NCI-H69 (cell line): ENCODE measurements at places on chromosomes 13 and 19.
A peak's percentile ranks its signal among the peaks of the same experiment; 100 is the strongest.

GRCh38 chr19:50818859-50819472 is 4.6 kb downstream of the KLK1 start:
- DNase-seq: peak; percentile 46

GRCh38 chr13:20416223-20416745 is 109.4 kb downstream of the CRYL1 start:
- no peak for DNase-seq

GRCh38 chr13:23513455-23513854 is 56.8 kb upstream of the TNFRSF19 start:
- DNase-seq: no peak

GRCh38 chr19:1648920-1649541 is 3.4 kb downstream of the TCF3 start:
- DNase-seq: no peak

DNA sequence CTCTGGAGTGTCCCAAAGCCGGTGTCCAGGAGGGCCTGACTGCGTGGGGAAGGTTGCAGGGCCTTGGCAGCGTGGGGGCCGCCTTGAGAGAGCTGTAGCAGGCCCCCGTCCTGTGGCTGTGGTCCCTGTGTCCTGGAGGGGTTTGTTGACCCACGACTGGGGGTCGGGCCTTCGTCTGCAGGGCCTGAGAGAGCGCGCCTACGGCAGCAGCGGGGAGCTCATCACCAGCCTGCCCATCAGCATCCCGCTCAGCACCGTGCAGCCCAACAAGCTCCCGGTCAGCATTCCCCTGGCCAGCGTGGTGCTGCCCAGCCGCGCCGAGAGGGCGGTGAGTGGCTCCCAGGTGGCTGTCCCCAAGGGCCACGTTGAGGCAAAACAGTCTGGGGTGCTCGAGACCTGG is 18.5 kb downstream of the PLEKHJ1 start:
- no peak for DNase-seq

DNA sequence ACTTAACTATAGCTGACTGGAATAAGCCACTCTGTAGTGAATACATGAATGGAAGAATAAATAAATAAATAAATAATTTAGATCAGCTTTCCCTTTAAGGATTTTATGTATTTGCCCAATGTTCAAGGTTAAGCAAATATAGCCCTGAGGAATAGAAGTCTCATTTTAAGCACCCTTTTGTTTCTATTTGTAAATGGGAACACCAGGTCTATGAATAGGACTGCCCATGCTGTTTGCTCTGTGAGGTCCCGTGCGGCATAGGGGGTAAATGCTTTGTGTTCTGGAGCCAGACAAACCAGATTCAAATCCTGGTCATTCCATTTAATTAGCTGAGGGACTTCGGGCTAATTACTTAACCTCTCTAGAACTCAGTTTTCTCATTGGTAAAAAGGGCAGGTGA is 29.3 kb downstream of the CBY2 start:
- peak; percentile 70 for DNase-seq

DNA sequence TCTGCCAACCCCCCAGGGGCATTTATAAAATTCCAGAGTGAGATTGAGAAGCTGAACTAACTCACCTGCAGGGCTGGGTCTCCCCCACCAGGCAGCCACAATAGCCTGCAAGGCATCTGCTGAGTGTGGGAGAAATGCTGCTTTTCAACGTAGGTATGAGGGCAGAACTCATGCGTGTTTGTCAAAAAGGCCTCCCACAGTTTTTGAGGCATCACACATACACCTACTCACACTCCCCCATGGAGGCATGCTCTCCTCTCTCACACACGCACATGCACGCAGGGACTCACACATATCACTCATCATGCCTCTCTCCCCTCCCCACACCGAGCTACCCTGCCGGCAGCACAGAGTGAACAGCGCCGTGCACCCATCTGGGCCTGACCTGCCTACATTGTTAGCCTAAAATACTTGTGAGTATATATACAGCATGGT is 390.5 kb downstream of the FGF9 start:
- peak; percentile 92 for DNase-seq

DNA sequence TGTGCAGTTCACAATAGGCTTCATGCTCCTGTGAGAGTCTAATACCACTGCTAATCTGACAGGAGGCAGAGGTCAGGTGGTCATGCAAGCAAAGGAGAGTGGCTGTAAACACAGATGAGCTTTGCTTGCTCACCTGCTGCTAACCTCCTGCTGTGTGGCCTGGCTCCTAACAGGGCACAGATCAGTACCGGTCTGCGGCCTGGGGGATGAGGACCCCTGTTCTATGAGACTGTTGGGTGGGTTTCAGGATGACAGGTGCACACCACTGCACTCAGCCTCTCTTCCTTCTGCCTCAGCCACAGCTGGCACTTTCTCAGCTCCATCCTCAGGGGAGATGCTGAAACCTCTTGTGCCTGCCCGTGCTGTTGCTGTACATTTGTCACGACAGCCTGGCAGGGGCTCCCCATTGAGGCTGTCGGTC is 9.7 kb downstream of the CLEC4G start:
- DNase-seq: peak; percentile 61

- no peak for DNase-seq
These were observed 65.4 kb upstream of the ZNF91 start for GRCh38 chr19:23460656-23461055.
